CD8-positive, alpha-beta memory T cell (primary cell): ENCODE measurements at places on chromosomes 6 and 20. TPM values are rescaled to one million over a fixed set of nuclear protein-coding genes. Genes with fewer than 3 reads are reported as not detected.

Gene C6orf136
- 11.8 TPM for polyA plus RNA-seq

Gene COX4I2
- not detected for polyA plus RNA-seq

Gene DEFB132
- polyA plus RNA-seq, result not detected

Gene MCHR2
- not detected for polyA plus RNA-seq

Gene TPMT
- 14.9 TPM for polyA plus RNA-seq

Gene HLA-DOB
- 0.62 TPM for polyA plus RNA-seq

Gene HTR1E
- not detected for polyA plus RNA-seq

Gene ZC3H12D
- 2.5 TPM for polyA plus RNA-seq

Gene DYNLT1
- polyA plus RNA-seq, result 83.2 TPM

Gene ZSCAN23
- not detected for polyA plus RNA-seq

Gene KCNB1
- polyA plus RNA-seq, result not detected

Gene TAGAP
- polyA plus RNA-seq, result 193 TPM

Gene SSTR4
- polyA plus RNA-seq, result not detected

Gene ARMH2
- 0.78 TPM for polyA plus RNA-seq

Gene RAD21L1
- polyA plus RNA-seq, result not detected

Gene NR2E1
- polyA plus RNA-seq, result not detected

Gene EPB41L1
- polyA plus RNA-seq, result not detected

Gene CAPN11
- not detected for polyA plus RNA-seq

Gene RAET1G
- not detected for polyA plus RNA-seq

Gene CLPSL2
- not detected for polyA plus RNA-seq

Gene BIRC7
- not detected for polyA plus RNA-seq

Gene BACH2
- polyA plus RNA-seq, result 7.4 TPM

Gene GMNN
- 6.8 TPM for polyA plus RNA-seq

Gene FAM83C
- not detected for polyA plus RNA-seq

Gene TNFRSF21
- polyA plus RNA-seq, result 0.06 TPM

Gene SLC17A5
- polyA plus RNA-seq, result 9.7 TPM

Gene ULBP1
- polyA plus RNA-seq, result not detected
